ENCODE measurements at places on chromosomes 11 and 22.

- DNase-seq = no peak
Observed at GRCh38 chr22:32325811-32326237, 31.8 kb upstream of the RFPL3 start.

DNA sequence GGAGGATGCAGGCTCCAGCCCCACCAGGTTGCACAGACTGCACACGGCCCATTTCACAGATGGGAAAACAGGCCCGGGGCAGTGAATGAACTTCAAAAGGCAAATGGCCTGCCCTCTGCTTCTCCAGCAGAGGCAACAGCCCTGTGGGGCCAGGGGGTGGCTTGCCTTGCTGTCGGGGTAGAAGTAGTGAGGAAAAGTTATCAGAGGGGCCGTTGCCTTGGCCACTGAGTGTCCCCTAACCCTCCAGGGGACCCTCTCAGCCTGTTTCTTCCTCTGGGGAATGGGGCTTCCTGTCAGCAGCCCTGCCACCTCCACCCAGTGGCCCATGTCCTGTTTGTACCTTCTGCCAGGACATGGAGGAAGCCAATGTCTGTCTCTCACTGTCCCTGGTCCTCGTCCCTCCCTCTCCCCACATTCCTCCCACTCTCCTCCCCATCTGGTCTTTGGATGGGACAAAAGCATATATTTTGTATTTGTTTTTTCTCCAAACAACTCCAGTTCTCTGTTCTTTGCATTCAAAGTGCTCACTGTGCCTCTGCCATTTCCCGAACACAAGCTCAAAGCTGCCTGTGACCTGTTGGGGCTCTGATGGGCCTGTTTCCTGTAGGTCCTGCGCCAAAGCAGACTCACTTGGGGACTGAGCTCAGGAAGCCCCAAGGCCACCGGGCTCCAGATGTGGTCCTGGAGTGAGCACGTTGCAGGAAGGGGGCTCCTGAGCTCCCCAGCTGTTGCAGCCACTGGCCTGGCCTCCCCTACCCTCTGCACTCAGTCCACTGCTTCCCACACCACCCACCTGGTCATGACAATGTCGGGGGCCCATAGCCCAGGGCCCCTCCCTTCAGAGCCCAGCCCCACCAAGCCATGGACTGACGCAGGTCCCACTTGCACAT is 9.5 kb downstream of the MAP4K2 start:
- no peak for DNase-seq

GRCh38 chr11:66467034-66467659 is 442 bp downstream of the PELI3 start:
- peak; percentile 22 for DNase-seq

- DNase-seq = no peak
Observed at GRCh38 chr11:70759846-70760245, 361.5 kb downstream of the CTTN start.

GRCh38 chr11:121556937-121557336 is 104.2 kb upstream of the SORL1-AS1 start:
- DNase-seq = no peak

DNA sequence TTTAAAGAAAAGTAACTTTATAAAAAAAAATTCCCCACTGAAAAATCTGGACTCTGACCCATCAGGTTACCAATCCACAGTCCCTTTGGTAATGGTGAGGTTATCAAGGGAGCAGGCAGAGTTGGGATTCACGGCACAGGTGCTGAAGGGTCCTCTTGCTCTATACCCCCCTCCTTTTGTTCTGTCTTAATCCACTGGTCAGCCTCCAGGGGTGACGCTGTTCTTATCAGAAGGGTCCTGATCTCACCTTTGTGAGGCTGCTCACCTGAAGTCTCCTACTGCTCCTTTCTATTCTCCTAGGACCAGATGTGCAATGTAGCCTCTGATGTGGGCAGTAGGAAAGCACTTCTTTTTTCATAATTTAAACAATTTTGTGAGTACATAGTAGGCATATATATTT is 80.6 kb upstream of the E2F8 start:
- DNase-seq = no peak

GRCh38 chr11:19196432-19196831 is 5.4 kb downstream of the CSRP3 start:
- DNase-seq = peak; percentile 70

DNA sequence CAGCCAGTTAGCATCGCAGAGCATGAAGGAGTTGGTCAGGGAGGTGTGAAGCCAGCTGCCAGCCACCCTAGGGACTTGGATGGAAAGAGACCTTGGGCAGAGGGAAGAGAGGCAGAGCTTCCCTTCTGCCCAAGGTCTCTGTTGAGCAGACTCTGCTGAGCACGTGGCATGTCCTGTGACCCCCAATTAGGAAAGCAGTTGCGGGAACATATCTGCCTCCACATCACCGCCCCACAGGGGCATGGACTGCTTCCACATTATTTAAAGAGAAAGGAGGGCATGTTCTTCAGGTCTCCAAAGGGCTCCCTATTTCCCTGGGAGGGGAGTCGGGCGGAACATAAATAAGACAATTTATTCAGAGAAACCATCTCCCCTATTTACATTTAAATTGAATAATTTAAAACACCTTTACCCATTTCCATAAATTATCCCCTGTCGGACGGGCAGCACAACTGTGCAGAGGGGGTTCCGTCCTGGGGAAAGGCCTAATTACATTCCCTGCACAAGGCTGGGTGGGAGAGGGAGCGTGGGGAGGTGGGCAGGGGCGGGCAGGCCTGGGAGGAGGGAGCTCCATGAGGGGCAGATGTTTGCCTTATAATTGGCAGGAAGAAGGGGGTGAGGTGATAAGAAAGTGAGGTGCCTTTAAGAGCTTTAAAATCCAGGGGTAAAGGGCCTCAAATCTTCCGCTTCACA is 88.8 kb upstream of the THY1 start:
- DNase-seq = no peak

GRCh38 chr11:76296731-76297542 is 84.0 kb downstream of the THAP12 start:
- DNase-seq = no peak

DNA sequence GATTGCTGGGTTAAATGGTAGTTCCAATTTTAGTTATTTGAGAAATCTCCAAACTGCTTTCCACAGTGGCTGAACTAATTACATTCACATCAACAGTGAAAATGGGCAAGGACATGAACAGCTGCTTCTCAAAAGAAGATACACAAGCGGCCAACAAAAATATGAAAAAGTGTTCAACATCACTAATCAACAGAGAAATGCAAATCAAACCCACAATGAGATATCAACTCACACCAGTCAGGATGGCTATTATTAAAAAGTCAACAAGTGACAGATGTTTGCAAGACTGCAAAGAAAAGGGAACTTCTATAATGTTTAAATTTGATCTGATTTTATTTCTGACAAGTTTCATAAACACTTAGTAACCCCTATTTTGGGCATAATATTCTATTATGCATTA is 537.5 kb downstream of the DLG2 start:
- no peak for DNase-seq

GRCh38 chr11:74437441-74438042 is 29.8 kb downstream of the KCNE3 start:
- DNase-seq = no peak

GRCh38 chr11:71447791-71448256 is 369 bp downstream of the DHCR7 start:
- DNase-seq = peak; percentile 52

DNA sequence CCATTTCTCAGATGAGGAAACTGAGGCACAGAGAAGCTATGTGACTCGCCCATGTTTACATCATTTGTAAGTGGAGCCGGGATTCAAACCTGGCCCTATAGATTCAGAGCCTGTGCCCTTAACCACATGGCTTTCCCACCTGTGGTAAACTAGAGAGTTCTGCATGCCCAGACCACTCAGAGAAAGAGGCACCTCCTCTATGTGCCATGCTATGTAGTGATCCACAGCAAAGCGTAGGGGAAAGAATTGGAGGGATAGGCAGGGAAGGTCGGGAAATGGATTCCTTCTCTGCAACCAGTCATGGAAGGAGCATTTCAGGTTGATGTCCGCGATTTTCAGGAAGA is 15.4 kb upstream of the POU2AF2 start:
- no peak for DNase-seq

DNA sequence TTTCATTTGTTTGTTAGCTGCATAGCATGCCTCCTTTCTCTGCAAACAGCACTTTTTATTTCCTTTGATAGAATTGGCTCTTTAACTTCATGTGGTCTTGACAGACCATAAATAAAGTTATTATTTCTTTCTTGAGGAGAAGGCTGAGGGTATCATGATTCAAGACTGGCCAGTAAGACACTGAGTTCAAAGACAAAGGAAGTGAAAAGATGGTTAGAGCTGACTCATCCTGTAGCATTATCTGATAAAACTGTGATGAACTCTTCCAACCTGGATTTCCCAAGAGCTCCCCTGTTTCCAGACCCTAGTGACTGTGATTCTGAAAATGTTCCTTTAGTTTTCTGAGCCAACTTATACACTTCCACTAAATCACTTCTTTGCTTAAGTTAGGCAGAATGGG is 179.3 kb upstream of the FAT3 start:
- no peak for DNase-seq

DNA sequence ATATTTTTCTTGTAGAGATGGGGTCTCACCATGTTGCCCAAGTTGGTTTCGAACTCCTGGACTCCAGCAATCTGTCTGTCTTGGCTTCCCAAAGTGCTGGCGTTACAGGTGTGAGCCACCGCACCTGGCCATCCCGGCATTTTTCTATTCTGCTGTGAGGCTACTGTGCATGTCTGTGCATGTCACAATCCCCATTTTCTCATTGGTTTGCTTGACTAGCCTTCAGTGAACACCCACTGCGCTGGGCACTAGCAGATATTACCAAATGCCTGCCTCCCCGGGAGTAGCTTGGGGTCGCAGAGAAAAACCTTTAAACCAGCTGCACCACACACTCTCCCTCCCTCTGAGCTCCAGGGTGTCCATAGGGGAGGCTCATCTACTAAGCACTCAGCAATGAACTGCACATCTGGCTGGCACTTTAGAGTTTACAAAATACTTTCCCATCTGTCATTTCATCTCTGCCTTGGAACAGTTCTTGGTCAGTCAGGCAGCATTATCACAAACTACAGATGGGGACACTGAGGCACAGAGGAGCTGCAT is 4.9 kb downstream of the CSNK1E start:
- DNase-seq = no peak

GRCh38 chr11:102846292-102846691 is 2.9 kb upstream of the MMP3 start:
- DNase-seq = no peak

- no peak for DNase-seq
Observed at GRCh38 chr22:27125539-27125938, 468.2 kb downstream of the MIAT start.

GRCh38 chr11:45924036-45924915 is 1.8 kb downstream of the LARGE2 start:
- no peak for DNase-seq

DNA sequence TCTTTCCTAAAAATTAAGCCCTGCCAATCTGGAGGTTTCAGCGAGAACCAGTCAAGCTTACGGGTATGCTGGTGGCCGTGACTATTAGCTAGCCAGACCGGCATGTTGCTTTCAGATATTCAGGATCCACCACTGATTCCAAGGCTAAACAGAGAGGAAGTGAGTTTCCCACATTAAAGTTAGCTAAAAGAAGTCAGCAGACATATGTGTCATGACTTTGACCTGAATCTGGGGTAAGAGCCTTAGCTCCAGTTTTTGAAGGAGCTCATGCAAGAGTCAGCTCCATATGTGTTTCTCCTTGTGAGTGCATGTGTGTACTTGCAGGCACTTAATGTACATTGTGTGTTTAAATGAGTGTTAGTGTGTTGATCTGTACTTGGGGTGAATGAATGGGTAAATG is 1.4 kb downstream of the ZFPL1 start:
- DNase-seq = no peak

DNA sequence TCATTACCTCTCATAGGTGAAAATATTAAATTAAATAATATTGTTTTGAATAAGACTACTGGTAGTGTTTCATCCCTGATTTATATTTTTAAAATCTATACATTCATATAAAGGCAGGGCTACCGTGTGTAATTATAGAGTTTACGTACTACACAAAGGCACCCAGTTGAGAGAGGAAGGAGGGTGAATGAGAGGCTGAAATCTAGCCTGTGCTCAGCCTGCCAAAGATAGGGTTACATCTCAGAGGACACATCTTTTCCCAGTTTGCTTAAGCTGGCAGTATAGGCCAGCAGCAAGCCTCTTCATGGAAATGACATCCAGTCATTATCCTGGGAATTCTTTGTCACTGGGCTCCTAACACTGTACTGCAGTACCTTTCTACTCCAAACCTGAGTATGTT is 7.5 kb upstream of the B3GNT6 start:
- DNase-seq = no peak

- DNase-seq = no peak
Observed at GRCh38 chr11:1389932-1390568, at the start of gene BRSK2. BRSK2 (plus strand) TSS chr11:1389934; CDS start chr11:1390285, 351 bp downstream.

DNA sequence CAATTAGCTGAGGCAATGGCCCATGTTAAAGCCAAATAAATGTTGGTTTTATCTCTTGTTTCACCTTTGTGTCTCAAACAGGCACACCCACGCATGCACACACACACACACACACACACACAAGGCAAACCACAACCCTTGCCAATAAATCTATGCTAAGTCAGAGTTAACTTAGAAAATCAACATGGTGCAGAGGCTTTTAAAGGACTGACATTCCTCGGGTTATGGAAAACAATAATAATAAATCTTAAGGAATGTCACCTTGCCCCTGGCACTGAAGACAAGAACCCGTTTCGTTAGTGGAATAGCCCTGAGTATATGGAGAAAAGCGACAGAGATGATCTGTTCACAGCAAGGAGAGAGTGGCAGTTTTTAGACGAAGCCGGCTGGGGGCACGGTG is 326.3 kb downstream of the NTM start:
- no peak for DNase-seq

GRCh38 chr22:36411589-36412258 is 24.0 kb upstream of the MYH9 start:
- DNase-seq = no peak

DNA sequence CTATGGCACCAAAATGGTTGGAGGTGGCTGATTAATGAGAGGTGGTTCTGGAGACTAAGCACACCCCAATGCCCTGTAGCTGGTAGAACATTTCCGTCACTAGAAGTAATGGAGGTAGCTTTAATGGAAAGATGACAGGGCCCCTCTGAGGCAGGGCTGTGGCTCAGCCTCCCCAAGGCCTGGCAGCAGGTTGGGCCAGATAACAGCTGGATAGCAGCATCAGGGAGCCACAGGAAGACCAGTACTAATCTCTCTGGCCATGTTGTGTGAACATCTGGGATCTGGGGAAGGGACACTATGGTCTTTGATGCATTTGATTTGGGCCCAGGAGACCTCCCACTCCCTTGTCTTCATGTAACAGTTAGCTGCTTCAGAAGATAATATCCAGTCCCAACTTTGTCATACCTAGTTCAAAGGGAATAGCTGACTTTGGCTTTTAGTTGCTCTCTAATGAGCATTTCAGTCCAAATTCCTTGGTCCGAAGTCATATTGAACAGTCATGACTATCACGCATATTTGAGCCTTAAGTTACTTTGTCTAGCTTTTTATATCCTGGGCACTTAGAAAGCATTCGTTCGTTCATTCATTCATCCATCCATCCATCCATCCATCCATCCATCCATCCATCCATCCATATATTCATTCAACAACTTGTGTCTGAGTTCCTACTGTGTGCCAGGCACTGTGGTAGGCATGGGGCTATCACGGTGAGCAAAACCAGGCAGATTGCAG is 53.0 kb upstream of the LMO2 start:
- DNase-seq = no peak

GRCh38 chr11:104876324-104876723 is 21.9 kb downstream of the CASP12 start:
- no peak for DNase-seq

GRCh38 chr11:85826116-85826855 is 15.3 kb upstream of the SYTL2 start:
- DNase-seq = peak; percentile 83

- peak; percentile 21 for DNase-seq
Observed at GRCh38 chr11:77704029-77704428, 66.4 kb upstream of the CLNS1A start.

GRCh38 chr11:2794046-2794967 is 91.3 kb downstream of the CDKN1C start:
- DNase-seq = no peak
